ENCODE measurements at places on chromosomes 7 and 10.

DNA sequence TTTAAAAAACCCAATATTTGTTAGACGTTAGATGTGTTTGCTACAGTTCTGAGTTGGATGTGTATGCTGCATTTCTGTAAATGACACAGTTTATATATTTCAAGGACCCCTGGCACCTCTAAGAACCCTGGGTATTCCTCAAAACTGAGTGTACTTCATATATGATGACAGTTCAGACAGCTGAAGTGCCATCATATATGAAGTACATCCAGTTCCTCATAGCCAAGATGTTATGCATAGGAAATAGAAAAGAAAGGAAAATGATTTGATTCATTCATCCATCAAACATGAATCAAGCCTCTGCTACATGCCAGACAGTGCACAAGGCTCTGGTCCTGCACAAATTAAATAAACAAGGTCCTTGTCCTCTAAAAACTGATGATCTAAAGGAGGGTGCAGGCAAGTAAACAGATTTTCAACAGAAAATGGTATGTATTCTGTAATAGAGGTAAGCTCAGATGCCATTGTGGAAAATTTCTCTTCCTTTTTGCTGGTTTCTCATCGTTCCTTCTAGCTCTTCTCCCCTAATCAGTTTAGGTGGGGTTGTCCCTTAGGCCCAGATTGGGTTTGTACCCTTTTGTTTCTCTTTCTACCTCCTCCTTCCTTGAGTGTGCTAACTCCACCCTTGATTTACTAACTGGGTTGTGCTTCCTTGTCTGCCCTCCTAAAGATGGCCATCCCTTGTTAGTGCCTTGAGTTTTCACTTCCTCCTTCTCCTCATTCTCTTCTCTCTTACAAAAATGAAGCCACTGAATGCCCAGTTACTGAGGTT, 25.3 kb upstream of the SMIM30 start:
- DNase-seq, result no peak

DNA sequence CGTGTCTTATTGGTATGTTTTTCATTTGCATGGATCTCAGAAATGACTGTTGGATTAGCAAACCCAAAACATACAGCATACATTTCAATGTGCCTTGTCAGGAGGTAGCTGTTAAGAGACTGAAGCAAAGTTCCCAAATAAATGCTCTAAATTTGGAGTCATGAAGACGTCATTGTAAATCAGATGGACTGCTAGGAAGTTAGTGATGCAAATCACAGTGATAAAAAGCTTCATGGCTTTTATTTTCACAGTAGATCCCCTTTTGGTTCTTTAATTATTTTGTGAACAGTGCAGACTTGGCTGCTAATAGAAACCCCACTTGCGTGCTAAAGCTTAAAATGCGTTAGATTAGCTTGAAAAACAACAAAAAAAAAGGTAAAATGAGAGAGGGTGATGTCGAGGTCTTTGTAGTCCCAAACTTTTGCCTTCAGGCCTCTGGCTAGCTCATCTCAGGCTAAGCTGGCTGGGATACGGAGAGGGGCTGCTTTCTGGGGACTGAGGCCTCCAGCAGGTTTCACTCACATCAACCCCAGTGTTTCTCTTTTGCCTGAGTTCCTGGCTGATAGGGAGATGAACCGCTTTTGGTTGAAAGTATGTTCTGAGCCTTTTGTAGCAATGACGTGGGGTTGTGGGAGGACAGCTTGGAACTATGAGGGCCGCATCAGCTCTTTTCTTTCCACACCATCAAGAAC, 107.1 kb upstream of the CDCA7L start:
- no peak for DNase-seq

GRCh38 chr10:104336821-104337467, 1.3 kb downstream of the ITPRIP start:
- no peak for DNase-seq

DNA sequence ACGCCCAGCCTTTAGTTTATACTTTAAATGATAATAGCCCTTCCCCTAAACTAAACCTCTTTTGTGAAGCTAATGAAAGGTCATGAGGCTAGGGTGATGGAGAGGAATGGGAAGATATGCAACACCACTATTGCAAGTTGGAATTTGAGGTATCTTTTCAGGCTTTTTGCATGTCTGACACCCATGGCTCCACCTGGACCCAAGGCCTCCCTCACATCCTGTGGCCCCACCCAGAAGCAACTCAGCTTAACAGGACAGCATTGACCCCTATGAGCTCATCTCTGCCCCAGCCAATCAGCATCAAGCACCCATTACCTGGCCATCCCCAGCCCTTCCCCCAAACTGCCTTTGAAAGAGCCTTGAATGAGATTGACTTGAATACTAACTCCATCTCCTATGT, 674.2 kb upstream of the NRP1 start:
- no peak for DNase-seq

- DNase-seq, result no peak
Observed at GRCh38 chr7:151690606-151691005, 170.9 kb upstream of the RHEB start.

- DNase-seq, result no peak
Observed at GRCh38 chr10:78765726-78766335, 302.9 kb upstream of the ZMIZ1 start.

DNA sequence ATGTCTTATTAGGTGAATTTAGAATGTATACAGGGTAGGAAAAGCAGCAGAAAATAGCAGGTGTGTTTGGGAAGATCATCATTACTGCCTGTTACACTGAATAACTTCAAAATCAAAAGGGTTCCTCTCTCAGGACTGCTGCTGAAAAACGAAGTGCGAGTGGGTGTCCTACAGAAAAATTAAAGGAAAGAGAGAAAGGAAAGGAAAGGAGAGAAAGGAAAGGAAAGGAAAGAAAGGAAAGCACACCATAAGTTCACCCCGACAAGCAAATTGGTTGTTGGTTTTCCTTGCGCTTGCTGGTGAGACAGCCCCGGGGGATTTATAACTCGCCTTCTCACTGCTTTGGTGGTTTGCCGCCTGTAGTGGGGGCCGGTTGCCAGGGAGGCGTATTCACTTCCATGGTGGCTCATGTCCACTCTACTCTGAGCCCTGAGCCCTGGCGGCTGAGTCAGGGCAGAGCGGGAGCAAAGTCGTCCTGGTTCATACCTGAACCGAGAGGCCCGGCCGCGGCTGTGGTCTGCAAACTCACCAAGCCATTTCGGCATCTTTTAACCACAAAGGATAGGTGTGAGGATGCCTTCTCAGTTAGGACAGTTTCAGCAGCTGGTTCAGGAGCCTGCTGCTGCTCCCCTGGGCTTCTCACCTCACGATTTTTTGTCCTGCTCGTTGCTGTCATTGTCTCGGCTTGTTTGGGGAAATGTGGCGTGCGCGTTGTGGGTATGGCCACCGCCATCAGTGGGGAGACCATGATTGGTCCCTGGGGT, 26.1 kb downstream of the INPP5A start:
- no peak for DNase-seq

DNA sequence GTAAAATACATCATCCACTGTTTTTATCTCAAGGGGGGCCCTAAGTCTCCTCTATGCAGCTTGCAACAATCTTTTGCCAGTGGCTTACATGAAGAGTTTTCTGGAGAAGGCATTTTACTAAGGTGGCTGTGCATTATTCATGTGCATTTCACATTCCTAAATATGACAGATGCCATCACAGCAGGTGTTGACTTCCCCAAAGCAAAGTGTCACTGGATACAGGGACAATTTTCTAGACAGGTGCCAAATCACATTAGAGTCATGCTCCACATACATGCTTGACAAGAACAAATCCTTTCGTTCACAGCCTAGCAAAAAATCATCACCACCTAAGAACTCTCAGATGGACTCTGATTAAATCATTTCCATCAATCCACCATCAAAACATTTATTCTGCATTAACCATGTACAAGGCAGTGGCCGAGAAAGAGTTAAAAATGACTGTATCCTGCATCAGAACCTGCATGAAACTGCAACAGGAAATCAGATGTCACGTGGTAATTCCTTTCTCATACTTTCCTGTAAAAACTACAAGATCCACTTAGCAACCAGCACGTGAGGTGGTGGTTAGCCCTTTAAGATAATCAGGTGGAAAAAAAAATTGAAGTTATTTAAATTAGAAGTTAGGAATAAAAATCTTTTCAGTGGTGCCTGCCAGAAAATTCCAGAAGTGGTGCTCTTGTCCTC, 88.2 kb upstream of the AFAP1L2 start:
- DNase-seq, result no peak

GRCh38 chr7:41507686-41508268, 195.1 kb downstream of the INHBA start:
- DNase-seq, result no peak

DNA sequence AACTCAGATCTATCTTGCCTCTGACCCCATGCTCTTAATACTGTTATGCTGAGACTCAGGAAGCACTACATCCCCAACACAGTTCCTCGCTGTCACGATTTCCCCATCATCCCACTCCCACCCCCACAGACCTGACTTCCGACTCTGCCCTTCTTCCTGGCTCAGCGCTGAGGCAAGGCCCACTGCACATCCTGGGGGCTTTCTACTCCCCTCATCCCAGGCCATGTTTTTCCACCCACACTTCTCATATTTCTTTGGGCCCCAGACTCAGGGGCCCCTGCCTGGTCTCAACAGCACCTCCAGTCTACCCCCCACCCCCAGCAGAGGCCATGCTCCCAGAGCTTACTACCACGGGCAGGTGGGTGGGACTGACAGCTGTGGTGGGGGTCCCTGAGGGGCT, 7.7 kb upstream of the NDST2 start:
- no peak for DNase-seq

DNA sequence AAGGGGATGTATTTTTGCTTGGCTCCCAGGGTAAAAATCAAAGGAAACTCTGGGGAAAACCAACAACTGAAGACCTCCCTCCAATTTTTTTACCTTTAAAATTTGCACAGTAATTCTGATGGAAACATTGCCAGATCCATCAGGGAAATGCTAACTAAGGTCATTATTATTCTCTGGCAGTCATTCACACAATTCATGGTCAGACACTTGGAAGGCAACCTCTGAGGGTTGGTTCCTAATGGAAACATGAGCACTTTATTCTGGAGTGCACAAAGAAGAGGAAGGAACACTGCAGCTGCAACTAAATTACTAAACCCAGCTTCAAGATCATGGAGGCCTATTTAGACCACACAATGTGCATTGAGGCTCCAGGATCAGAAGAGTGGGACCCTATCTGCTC, 34.2 kb downstream of the SRI start:
- no peak for DNase-seq

GRCh38 chr7:29806995-29807841, 910 bp downstream of the WIPF3 start:
- DNase-seq, result peak; percentile 68

- DNase-seq, result no peak
Observed at GRCh38 chr7:25594122-25594521, 365.8 kb upstream of the NPVF start.

DNA sequence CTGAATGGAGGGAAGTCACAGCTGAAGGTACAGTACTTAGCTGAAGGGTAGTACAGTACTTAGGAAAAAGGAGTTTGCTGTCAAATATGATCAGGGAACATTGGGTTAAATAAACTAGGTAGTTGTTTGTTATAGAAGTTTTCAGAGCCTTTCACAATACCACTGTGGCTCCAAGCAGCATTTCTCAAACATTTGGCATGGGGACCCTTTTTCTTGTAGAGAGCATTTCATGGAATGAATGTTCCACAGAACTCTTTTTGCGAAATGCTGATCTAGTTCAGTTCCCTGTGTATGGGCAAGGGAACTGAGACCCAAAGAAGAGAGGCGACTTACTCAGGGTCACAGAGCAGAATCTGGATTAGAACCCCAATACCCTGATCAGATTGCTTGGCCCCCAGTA, 31.5 kb upstream of the DDX50 start:
- no peak for DNase-seq

- DNase-seq, result peak; percentile 32
Observed at GRCh38 chr10:74223755-74224529, 72.9 kb downstream of the ADK start.

DNA sequence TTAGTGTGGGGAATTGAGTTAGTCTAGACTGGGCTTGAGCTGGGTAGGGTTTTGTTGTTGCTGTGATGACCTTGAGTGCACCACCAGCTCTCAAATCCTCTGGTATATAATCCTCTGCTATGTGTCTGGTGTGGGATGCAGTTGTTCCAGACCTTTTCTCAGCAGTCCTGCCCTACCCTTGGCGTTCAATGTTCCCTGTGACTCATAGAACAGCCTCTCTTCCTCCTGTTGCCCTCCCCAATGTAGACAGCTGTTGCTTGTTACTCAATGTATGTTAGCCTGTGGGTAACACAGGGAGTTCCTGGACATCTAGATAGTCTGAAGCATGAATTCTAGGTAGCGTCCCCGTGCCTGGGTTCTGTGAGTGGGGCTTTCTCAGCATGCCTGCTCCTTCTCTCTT, 19.8 kb downstream of the ACBD7 start:
- DNase-seq, result no peak

GRCh38 chr10:71521504-71522441, 125.1 kb downstream of the CDH23 start:
- DNase-seq, result no peak

DNA sequence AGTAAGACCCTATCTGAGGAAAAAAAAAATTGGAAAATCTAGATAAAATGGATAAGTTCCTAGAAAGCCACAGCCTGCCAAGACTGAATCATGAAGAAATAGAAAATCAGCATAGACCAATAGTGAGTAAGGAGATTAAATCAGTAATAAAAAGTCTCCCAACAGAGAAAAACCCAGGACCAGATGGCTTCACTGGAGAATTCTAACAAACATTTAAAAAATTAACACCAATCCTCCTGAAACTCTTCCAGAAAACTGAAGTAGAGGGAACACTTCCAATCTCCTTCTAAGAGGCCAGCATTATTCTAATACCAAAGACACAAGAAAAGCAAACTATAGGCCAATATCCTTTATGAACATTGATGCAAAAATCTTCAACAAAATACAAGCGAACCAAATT, 8.8 kb upstream of the LIMK1 start:
- DNase-seq, result no peak

DNA sequence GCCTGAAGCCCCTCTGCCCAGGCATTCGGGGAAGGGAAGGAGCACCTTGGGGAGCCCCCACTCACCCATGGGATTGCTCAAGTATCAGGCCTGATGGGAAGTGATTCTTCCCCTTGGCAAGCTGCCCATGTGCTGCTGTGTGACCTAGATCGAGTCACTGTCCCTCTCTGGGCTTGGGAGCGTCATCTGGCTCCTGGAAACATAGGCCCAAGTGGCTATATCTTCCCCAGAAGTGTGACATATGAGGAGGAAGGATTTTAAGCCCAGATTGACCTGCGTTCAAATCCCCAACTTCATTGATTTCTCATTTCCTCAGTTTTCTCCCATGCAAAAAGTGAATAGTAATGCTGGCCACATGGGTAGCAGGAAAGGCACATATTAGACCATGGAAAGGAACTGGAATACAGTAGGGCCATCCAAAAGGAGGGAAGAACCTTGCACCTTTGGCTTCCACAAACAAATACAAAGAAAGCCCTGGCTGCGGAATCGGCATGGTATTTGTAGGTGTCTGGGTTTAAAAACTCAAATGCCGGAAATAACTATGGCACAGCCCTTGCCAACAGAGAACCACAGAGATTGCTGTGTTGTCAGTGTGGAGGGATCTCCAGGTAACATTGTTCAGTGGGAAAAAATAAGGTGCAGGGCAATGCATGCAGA, 169.5 kb upstream of the ZMIZ1 start:
- DNase-seq, result no peak

GRCh38 chr7:106023369-106024322, 60.6 kb downstream of the CDHR3 start:
- DNase-seq, result no peak

All from DMS53 (cell line).